DMS53 (cell line): ENCODE measurements at places on chromosomes 2 and 18.

DNA sequence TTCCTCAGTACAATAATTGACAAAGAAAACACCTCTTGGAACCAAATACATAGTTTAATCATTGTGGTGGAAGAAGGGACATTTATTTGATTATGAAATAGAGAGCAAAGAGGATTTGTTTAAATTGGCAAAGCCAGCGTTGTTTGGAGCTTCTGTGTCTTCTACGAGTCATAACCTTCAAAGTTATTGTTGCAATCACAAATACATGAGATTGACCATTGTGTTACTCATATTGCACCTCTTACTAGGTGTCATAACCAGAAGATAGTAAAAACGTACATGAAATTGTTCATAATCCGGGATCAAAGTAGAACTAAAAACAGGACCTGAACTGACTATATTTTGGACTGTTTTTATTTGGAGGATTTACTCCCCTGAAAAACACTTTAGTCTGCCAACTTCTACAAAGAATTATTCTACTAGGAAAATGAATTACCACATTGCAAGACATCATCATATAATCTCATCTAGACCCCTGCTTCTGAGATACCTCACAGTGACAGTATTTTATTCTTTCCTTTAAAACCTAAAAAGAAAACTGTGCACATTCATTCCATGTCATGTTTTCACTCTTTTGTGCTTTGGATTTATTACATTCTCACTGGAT, 151.7 kb upstream of the KLF7 start:
- peak; percentile 37 for DNase-seq

- DNase-seq, result no peak
Measured at GRCh38 chr2:218748741-218749441, 33.1 kb upstream of the CYP27A1 start.

DNA sequence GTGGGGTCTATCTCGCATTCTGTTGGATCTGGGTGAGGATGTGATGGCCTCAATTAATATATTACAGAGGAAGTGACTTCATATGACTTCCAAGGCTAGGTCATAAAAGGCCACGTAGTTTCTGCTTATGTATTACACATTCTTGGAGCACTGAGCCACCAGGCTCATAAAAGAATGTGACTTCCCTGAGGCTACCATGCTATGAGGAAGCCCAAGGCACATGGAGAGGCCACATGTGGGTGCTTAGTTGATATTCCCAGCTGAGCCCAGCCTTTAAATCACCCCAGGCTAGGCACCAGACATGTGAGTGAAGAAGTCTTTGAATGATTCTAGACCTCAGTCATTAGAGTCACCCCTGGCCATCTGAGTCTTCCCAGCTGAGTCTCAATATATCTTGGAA, 13.3 kb upstream of the REEP1 start:
- no peak for DNase-seq

- peak; percentile 64 for DNase-seq
Measured at GRCh38 chr2:240818293-240819125, 1.5 kb downstream of the KIF1A start.

- no peak for DNase-seq
Measured at GRCh38 chr2:236403125-236403524, 138.9 kb upstream of the ASB18 start.

DNA sequence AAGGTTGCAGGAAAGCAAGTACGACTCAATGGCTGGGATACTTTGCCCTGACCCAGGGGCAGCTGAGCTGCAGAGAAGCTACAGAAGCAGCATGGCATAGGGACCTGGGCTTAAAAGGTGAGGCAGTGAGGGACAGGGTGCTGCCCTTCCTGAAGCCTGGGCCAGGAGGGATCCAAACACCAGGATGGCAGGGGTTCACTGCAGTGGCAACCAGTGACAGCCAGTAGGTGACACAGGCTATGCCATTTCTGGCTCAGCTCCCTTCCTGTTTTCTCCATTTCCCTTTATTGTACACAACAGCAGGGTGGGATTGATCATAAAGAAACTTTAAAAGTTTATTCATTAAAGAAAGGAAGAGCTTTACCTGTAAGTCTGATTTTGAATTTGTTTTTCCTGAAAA, 48.8 kb downstream of the CABYR start:
- DNase-seq, result no peak

- no peak for DNase-seq
Measured at GRCh38 chr2:14535156-14535555, 97.4 kb upstream of the LRATD1 start.

- DNase-seq, result no peak
Measured at GRCh38 chr18:70553245-70553935, 264.5 kb downstream of the SOCS6 start.

DNA sequence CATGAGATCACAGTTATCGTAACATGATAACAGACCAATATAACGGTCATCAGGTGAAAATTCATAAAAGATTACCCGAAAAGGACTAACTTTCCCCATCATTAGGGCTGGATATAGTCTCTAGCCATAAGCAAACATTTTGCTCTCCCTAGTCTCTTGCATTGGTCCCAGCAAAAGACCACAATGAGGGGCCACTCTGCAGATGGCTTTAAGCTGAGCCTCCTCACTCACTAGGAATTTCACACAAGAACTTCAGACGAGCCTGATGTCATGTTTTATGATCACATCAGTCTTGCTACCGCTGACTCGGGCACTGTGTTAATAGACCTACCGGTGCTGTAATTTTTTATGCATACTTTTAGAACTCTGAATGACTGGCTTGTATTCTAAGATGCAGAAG, 35.2 kb downstream of the STK17B start:
- DNase-seq, result no peak
